RWPE2 (cell line): ENCODE measurements at places on chromosomes 6 and 20.

GRCh38 chr6:15465212-15465611 lies 197.6 kb downstream of the DTNBP1 start:
- DNase-seq: no peak

GRCh38 chr20:21391972-21392352 lies 5.4 kb downstream of the NKX2-4 start:
- DNase-seq: no peak

DNA sequence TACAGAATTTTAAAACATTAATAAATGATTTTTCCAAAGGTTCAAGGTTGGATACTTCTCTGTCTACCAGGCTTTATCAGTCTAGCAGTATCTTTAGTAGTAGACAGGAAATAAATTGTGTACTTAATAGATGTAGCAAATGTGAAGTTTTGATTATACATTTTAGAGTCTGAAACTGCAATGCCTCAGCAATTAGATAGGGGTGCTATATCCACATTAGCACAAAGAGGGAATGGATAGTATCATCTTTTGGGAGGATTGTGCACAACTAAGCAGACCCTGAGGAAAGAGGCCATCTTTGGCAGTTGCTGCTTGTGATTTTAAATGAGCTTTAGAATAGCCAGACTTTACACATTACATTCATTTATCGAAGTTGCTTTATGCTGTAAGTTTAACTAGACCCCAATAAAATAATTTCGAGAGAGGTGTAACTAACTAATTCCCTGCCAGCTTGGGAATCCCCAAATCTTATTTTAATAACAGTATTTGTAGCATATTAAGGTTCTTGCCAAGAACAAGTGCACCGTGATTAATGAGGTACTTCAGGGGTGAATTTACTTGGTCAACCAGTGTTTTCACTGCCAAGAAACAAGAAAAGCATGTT lies 2.8 kb downstream of the KCNQ5 start:
- DNase-seq: no peak

DNA sequence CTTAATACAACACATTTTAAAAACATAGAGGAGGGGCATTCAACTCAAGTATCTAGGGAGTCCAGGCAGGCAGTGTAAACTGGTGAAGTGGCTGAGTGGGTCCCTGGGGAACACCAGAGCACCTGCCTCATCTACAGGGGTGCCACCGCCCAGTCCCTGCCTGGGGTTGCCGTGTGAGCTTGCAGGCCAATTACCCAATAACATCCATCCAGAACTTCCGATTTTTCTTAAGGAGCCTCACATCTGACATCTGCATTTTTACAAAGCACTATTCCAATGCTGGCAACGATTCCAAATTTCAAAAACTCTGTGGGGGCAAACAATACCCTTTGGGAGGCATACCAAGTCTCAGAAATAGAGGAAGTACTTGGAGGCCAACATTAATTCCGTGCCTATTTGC lies 288.4 kb upstream of the TSHZ2 start:
- DNase-seq: no peak

DNA sequence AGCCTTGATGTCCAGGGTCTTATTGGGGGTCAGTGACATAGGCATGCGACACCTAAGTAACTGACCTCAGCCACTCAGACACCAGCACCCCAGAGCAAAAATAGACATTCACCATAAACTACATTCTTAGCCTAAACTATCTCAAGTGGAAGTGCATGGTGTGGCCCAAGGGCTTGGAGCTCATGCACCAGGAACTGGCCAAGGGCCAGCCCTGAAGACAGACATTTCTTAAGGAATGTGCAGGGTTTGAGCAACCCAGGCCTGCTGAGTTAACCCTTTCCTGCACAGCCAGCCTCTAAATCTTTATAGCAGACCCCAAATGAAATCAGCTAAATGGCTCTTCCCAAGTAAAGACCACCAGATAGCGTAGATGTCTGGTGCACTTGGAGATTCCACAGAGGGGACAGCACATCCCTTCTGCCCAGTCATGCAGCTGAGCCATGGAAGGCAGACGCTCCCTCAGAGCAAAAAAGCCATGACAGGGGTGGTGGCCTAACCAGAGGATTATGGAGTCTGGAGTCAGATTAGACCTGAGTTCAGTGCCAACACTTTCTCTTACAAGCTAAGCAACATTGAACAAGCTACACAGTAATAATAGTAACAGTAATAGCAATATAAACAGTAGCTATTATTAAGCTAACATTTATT lies 222.6 kb downstream of the ZMYND8 start:
- peak; percentile 95 for DNase-seq

GRCh38 chr20:37943033-37943432 lies 40.1 kb downstream of the VSTM2L start:
- peak; percentile 44 for DNase-seq

DNA sequence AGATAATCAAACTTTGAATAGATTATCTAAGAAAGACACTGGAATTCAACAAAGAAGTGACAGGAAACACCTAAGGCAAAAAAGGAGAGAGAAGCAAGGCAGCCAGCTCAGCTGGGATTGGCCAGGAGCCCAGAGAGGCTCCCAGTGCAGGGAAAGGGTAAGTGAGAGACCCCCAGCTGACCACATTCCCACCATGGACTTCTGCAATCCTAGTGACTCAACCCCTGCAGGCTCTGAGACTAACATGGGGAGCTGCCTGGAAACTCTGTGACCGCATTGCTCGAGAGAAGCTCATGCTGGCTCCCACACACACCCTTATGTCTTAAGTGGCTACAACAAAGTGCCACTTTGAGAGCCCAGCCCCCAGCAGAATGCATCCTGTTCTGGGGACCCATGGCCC lies 215.1 kb downstream of the PACRG start:
- DNase-seq: no peak

DNA sequence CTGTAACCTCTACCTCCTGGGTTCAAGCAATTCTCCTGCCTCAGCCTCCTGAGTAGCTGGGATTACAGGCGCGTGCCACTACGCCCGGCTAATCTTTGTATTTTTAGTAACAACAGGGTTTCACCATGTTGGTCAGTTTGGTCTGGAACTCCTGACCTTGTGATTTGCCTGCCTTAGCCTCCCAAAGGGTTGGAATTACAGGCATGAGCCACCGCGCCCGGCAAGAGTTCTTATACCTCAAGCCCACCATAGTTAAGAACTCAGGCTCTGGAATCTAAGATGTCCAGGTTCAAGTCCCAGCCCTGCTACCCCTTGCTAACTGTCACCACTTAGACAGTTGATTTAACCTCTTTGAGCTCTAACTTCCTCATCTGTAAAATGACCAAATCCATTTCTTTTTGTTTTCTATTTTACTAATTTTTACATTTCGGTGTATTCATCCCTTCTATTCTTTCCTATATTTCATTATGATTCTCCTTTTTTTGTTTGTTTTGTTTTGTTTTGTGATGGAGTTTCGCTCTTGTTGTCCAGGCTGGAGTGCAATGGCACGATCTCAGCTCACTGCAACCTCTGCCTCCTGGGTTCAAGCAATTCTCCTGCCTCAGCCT lies 104.8 kb upstream of the ZNF217 start:
- DNase-seq: no peak

DNA sequence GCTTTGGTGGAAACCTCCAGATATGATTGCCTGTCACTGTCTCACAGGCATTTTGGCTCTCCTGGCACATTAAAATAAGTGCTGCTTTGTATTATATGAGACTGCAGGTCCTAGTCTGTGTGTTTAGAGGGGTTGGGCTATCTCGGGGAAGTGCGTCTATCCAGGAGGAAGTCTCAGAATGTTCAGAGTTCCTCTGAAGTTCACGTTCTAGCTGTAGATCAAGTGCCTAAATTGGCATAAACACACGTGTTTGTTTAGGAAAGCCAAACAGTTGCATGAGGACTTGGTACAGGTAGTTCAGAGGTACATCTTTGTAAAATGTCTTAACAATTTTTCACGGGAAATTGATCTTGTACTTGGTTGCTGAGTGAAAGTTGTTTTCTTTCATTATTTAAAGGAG lies 36.4 kb upstream of the SLC22A1 start:
- DNase-seq: no peak

- DNase-seq: no peak
These were observed 93.8 kb upstream of the SIRPA start for GRCh38 chr20:1801225-1801928.

DNA sequence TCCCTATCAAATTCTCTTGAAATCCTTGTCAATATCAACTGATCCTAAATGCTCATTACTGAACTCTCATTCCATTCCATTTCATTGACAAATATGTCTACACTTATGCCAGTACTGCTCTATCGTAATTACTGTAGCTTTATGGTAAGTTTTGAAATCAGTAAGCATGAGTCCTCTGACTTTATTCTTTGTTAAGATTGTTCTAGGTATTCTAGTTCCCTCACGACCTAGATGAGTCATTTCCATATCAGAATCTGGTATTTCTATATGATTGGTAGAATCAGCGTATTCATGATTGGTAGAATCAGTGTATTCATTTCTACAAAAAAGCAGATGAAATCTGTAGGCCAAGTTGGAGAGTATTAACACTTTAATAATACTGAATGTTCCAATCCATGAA lies 318.6 kb upstream of the RUNX2 start:
- no peak for DNase-seq

DNA sequence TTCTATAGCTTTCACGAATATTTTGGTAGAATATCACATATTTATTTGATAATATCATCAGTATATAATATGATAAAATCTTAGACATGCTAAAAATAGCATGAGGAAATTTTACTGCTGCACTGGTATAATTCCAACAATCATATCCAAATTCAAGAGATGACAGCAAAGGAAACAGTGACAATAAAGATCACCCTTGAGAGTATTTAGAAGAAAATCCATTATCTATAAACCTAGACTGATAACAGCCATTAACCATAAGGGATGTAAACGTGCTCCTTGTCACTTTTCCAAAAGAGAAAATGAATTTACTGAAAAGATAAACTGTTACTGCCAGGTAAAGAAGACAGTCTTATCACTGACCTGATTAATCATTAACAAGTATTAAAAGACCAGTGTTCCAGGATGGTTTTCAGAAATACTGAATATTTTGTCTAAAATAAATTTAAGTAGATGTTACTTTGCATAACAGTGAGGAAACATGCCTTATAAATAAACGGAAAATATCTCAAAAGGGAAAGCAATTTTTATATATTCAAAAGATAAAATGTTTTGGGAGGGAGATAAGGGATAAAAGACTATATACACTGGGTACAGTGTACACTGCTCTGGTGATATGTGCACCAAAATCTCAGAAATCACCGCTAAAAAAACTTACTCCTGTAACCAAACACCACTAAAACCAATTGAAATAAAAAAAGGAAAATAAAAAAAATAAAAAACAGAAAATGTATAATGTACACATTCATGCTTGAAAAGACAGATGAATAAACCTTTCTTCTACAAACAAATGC lies 1704.7 kb downstream of the HACE1 start:
- DNase-seq: no peak

DNA sequence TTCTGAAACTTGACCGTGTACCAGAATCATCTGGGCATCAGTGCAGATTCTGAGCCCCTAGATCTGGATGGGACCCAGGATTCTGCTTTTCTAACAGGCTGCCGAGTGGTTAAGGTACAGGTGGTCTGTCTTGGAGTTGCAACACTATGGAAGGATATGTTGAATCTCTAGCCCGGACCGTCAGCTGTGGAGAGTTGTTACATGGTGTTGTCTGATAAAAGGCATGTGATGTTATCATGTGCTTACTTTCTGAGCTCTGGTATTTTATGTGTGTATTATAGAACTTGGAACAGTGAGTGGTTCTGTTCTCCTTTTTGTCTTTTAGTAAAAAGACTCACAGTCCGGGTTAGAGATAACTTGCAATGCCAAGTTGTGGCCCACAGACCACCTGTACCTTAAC lies 123.0 kb downstream of the JARID2 start:
- no peak for DNase-seq
